Lung (tissue), 17 donors: ENCODE measurements at places on chromosomes 16 and 17. TPM values are rescaled to one million over a fixed set of nuclear protein-coding genes. Genes with fewer than 3 reads are reported as not detected.

GRCh38 chr16:11032922-11033291 lies 88.5 kb downstream of the CLEC16A start:
- peak; percentile 95 for DNase-seq

DNA sequence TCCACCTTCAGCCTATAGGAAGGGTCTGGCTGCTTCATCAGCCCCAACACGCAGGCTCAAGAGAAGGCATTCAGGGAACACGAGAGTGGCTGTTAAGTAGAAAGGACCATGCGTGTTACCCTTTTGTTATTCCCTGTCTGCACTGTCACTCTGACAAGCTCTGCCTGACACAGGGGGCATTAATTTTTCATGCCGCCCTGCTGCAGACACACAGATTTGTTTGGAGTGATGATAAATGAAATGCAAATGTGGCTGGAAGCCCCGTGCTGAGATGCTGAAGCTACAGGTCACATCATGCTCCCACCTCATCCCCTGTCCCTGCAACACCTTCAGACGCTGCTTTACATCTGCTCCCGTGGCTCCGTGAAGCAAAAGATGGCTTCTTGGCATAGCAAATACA lies 97.7 kb downstream of the USP31 start:
- DNase-seq = no peak

DNA sequence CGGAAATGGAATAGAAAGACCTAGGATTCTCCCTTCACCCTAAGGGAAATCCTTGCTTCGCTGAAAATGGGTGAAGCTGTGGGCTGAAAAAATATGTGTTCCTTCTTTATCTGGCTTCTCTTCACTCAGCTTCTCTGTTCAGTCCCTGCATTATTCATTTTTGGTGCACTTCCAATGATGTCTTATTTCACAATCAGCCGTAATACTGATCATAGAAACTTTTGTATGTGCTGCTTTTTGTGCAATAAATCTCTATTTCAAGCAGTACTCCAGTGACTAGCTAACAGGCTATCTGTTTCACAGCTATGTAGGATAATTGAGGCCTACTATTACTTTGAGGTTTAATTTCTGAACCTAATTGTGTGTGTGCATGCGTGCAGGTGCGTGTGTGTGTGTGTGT lies 144.6 kb downstream of the FOXL1 start:
- peak; percentile 58 for DNase-seq

- DNase-seq = no peak
Observed at GRCh38 chr17:48330887-48331286, 99.1 kb downstream of the SKAP1 start.

DNA sequence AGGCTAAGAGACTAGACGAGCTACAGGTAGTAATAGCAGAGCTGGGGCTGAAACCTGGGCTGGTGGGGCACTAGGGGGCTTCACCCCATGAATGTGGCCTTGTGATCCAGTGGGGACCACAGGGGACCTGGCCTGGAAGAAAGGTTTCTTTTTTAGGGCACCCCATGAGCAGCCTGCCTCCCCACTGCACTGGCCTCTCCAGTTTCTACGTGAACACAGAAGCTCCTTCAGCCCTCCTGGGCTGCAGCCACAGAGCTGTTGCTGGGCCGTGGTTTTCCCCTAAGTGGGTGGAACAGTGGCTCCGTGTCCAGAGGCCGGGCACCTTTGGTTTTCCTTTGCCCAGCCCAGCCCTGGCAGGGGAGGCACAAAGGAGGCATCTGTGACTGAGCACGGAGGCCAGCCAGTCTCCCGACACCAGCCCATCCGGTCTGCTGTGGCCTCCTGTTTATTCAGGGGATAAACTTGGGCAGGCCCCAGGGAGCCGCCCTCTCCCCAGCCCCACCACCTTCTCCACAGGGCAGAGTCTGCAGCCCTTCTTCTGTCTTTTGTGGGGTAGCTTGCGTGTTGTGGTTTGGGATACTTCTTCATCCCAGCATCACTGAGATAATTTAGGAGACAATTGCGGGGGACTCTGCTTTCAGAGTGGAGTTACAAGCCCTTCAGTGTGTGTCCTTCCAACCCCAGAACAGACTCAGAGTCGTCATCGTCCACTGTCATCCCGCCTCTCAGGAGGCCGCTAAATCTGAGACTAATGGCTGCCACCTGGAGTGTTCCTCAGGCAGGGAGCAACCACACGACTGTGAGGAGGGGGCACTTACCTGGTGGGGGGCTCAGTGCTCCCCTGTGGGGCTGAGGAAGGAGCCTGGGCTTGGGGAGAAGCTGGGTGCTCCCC lies 85.3 kb downstream of the RAB11FIP4 start:
- no peak for DNase-seq

- DNase-seq = no peak
Observed at GRCh38 chr17:20009052-20009301, 182 bp upstream of the SPECC1 start.

DNA sequence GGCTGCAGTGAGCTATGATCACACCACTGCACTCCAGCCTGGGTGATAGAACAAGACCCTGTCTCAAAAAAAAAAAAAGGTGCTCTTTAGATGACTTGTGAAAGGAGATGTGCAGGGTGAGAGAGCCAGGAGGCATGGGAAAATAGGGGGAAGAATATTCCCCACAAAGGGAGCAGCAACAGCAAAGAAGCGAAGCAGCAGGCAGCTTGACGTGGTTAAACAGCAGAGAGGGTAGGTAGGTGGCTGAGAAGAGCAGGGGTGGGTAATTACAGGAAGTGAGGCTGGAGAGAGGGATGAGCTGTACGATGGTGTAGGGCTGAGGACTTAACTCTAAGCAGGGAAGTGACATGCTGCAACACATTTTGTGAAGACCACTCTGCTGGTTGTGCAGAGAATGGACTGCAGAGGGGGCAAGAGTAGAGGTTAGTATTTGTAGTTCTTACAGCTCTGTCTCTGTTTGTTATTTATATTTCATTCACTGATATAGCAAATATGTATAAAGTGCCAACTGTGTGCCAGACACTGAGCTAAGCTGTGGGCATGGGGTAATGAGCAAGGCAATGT lies 1.6 kb downstream of the HEATR3 start:
- peak; percentile 37 for DNase-seq

DNA sequence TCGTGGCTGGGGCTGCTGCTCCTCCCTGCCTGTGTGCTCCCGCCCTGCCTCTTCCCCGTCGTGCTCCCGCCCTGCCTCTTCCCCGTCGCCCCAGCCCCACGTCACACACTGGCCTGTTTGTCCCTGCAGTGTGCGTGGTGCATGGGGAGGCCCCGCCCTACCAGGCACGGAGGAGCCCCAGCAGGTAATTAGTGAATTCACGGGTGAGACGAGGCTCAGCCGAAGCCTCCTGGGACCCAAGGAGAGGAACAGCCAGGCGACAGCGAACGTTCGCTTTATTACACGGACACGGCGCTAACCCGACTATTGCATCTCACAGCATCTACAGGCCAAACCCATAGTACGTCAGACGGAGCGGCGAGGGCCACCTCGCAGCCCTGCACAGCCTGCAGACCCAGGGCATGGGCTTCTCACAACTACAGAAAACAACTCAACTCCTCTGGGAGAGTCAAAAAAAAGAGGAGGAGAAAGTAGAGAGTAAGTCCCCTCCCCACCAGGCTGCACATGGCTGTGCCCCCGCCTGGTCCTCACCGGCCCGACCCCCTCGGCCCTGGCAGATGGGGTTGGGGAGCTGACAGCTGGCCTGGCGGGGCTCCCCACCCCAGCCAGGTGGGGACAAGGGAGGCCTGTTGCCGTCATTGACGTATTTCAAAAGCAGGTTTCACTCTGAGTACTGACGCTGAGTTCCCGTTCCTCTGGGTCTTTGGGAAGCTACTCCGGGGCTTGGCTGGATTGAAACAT lies 4.3 kb upstream of the PABPN1L start:
- no peak for DNase-seq

DNA sequence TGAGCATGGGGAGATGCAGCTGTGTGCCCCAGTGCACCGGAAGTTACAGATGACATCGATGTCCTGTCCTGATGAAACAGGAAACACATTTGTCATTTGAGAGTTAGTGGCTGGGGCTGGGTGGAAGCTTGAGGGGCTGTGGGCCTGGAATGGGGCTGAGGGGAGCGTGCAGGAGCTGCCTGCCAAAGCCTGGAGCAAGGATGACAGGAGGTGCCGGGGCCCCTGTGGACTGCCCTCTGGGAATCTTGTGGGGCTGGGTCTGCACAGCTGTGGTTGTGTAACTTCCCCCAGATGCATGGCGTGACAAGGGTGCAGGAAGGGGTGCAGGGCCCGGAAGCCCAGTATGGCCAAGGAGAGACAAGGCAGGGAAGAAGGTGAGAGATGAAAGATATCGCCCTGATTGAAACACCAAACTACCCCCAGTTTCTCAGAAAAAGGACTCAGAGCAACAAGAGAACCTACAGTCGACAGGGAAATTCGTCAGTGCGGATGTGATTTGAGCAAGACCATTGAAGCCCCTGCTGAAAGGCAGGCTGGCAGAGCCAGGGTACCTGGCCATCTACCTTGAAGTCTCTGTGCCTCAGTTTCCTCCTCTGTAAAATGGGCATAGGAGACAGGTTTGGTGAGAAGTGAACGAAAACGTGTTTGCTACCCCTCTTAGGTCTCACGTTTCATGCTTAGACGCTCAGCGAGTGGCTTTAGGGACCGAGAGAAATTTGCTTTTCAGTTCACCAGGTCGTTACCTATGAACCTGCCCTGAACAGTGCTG lies 8.8 kb downstream of the MMP25 start:
- DNase-seq = no peak

GRCh38 chr17:19022747-19023146 lies 18.2 kb upstream of the FAM83G start:
- no peak for DNase-seq

DNA sequence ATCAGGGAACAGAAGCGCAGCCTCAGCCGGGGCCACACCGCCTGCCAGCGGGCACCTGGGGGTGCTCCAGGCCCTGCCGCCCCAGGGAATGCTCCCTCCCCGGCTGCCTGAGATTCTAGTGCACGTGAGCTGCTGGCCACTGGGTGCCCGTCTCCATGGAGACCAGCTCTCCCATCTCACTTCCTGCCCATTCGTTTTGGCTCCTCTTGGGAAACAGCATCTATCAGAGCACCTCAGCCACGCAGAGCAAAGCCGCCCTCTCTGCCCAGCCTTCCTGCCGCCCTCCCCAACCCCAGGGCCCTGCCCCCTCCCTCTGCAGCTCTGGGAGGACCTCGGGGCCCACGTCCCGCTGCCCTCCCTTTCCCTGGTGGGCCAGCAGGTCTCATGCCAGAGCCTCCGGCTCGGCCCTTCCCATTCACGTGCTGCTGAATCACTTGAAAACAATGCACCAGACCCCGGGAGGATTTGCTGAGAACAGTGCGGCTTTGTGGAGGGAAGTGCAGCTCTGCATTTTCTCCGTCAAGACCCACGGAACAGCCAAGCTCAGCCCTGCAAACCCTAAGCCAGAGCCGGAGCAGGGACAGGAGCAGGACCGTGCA lies 19.4 kb downstream of the CEP295NL start:
- DNase-seq = peak; percentile 74

DNA sequence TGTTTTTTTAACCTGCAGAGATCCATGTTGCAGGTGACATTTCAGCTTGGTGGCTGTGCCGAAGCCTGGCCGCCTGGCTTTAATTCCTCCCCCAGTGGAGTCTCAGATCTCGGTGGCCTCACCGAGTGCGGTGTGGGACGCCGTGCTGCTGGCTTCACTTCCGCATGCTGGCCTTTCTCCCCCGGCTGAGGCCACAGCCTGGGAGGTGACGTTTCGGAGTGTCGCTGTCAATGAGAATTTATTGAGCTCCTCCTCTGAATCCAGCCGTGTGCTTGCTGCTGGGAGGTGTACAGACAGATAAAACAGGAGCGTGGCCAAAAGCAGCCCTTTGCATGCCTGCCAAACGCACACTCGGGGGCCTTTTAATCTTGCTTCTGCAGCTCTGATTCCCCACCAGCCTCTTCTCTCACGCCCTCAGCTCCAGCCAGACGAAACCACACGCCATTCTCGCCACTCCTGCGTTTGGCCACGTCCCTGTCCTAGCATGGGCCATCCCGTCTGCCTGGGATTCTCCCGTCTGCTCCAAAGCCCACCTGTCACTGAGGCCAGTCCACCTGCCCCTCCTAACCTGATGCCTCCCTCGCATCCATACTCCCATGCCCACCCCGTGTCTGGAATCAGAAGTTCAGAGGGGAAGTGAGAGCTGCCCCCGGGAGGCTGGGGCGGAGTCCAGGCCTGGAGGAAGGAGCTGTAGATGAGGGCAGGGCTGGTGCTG lies 3.6 kb downstream of the GSE1 start:
- no peak for DNase-seq

DNA sequence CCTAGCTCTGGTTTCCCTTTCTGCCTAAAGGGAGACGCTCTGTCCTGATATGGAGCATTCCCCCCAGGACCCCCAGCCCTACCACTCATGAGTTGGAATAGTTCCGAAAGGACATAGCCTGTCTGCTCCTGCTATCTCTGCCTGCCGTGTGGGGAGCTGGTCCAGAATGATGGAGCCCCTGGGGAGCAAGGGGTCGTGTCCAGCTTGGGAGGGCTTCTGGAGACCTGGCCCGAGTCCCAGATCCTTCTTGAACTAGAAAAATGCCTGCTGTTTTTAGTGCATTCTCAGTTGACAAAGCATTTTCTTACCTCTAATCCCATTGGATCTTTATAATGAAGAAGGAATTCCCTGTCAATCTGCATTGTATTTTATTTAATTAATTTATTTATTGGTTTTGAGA lies 9.1 kb upstream of the GRN start:
- DNase-seq = peak; percentile 66

- DNase-seq = no peak
Observed at GRCh38 chr16:50821586-50821985, 79.7 kb downstream of the CYLD start.

GRCh38 chr16:31267332-31268032 lies 7.7 kb downstream of the ITGAM start:
- DNase-seq = no peak

DNA sequence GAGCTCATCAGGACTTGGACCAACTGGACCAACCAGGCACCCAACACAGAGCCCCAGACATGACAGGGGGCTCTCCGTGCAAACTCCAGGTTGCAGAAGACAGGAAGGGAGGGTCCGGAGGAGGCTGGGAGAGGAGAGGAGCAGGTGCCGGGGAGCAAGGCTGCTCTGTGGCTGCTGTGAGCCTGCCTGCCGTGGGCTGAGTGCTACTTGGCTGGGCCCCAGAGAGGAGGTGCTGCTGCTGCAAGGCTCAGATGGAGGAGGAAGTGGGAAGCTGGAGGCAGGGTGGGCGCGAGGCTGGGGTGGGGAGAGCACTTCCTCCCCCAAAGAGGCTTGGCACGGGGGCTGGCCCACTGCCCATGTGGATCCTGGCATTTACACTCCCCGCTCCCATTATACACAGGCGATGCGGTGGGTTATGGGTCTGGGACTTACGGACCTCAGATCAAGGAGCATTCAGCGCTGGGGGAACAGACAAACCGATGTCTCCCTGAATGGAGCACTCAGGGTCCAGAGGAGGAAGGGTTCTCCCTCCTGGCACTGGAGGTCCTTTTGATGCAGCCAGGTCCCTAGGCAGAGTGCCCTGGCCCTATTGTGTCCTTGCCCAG lies 15.9 kb downstream of the EPOP start:
- no peak for DNase-seq

- DNase-seq = peak; percentile 98
Observed at GRCh38 chr17:69654981-69655855, 240.7 kb downstream of the MAP2K6 start.

CIBAR2 gene
- total RNA-seq = 49.0 TPM

USP43 gene
- 5.3 TPM for total RNA-seq

KRT31 gene
- not detected for total RNA-seq

MT3 gene
- total RNA-seq = not detected
